ENCODE measurements at places on chromosomes 2 and 18.

DNA sequence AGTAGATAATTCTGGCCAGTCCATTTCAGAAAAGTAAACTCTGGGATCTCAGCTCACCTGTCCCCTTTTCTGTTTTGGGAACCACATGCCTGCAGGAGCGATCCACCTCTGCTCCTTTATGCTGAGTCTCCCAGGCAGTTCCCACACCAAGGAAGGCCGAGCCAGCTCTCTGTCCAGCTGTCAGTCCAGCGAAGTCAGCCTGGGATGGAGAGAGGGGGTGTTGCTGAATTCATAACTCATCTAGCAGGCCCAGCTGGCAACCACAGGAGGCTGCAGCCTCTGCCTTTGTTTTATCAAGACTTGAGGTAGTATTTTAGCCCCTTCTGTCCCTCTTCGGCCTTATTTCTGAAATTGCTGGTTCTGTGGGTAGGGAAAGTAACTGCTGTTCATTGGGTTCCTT, 209.9 kb downstream of the ARL4C start:
- no peak for DNase-seq

DNA sequence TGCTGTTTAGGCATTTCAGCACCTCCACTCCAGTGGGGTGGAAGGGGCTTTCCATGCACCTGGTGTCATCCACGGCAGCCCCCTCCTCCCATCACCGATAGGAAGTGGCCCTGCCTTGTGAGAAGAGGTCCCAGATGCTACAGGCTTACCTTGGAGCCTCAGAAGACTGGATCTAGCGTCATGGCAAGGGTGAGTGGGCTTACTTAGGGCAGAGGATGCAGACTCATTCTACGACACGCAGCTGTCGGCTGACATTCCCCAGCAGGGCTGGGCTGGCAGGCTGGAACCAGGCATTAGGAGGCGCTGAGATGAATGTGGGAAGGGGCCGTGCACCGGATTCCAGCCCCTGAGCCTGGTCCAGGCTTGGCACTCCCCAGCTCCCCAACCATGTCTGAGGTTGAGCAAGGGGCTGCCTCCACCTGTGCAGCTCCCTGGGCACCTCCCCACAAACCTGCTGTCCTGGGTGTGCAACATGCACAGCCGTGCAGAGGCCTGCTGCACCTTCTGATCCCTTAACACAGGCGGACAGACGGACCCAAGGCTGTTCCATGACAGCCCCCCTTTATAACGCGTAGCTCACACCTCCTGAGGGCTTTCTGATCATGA, 1.7 kb upstream of the PRLH start:
- DNase-seq = no peak

- DNase-seq = no peak
Measured at GRCh38 chr2:211133766-211134165, 577.4 kb downstream of the CPS1 start.

DNA sequence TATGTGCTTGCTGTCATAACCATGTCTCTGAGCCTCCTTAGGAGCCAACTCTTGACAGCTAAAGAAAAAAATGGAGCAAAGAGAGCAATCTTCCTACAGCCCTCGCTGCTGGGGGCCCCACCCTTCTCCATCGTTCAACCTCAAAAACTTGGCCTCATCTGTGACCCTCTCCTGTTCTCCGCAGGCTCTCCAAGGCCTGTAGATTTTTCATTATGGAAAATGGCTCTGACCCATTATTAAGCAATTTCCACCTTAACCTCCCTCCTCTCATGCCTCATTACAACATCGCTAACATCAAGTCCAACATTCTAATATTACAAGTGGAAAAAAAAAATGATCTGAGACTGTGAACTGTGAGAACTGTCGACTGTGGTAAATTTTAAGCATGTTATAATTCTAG, 98.7 kb downstream of the SLC8A1 start:
- no peak for DNase-seq

GRCh38 chr2:595141-595815, 81.9 kb downstream of the TMEM18 start:
- no peak for DNase-seq

DNA sequence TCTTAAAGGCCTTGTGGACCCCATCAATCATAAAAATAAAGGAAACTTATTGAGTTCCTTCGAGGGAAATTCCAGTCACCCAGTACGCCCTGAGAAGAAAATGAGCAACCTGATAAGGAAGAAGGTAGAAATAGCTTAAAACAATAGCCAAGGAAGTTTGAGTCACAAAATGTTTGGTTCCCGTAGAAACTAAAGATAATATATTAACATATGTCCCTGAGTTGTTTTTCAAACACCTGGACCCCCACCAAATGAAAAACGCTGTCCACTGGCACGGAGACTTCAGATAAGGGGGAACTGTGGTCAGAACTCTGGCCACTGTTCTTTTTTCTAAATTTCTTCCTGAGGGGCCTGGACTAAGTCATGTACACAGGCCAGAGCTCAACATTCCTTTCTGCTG, 669.1 kb downstream of the ADCYAP1 start:
- no peak for DNase-seq

All from effector memory CD8-positive, alpha-beta T cell (primary cell).